Trophoblast cell (in vitro differentiated cells and primary cell): ENCODE measurements at places on chromosomes 6 and 20.

DNA sequence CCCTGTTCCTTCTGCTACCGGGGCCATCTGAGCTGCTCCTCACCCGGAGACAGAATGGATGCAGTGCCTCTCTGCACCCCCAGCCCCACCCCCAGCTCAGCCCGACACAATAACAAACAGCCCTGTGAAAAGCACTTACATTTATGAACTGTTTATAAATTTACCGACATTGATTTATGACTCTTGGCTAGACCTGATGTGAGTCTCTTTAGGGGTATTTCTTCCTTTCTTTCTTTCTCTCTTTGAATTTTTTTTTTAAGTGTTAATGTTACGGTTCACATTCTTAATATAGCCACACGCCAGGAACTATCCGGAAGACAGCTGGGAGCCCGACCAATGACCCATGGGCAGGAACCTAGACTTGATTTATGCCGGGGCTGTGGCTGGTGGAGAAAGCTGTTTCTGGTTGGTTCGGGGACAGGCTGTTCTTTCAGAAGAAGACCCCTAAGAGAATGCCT lies 266.3 kb downstream of the CDC5L start:
- H3K36me3 ChIP-seq, result no peaks in the 10 kb centered on the region
- no peaks in the 10 kb centered on the region for H3K27me3 ChIP-seq
- no peak overlapping the region for H3K4me3 ChIP-seq
- DNase-seq, result no peak
- H3K4me1 ChIP-seq, result peaks cover 34% of the 10 kb centered on the region
- no peak overlapping the region for H3K27ac ChIP-seq

DNA sequence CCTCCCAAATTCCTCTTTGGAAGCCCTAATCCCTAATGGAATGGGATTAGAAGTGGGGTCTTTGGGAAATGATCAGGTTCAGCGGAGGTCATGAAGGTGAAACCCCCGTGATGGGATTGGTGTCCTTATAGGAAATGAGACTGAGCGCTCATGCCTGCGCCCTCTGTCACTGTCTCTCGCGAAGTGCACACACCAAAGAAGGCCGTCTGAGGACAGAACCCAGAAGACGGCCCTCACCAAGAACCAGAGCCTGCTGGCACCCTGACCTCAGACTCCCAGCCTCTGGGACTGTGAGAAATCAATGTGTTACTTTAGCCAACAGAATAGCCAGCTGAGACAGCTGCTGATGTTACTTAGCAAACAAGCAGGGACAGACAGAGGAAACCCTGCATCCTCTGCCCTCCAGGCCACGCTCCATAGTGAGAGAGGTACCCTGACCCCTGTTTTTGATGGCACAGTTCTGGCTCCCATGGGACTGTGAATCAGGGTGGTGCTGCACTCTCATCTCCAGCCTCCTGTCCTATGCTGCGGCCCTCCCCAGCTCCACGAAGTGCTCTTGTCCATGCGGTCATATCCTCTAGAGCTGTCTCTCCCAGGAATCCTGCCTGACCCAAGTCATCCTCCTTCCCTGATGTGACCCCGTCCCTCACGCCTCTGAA lies 369.3 kb downstream of the ZFAND3 start:
- H3K27ac ChIP-seq, result no peak overlapping the region
- no peaks in the 10 kb centered on the region for H3K27me3 ChIP-seq
- no peak overlapping the region for H3K4me3 ChIP-seq

GRCh38 chr6:38714239-38715015 lies 684 bp upstream of the DNAH8 start:
- peak; percentile 45 for DNase-seq
- no peaks in the 10 kb centered on the region for H3K27me3 ChIP-seq

- no peak overlapping the region for H3K27ac ChIP-seq
- DNase-seq, result no peak
- no peaks in the 10 kb centered on the region for H3K36me3 ChIP-seq
- H3K4me1 ChIP-seq, result peaks cover 11% of the 10 kb centered on the region
- no peaks in the 10 kb centered on the region for H3K27me3 ChIP-seq
Observed at GRCh38 chr20:62489186-62489931, 13.6 kb upstream of the GATA5 start.

- H3K4me1 ChIP-seq, result peaks cover 7% of the 10 kb centered on the region
- H3K36me3 ChIP-seq, result no peaks in the 10 kb centered on the region
- no peak for DNase-seq
Observed at GRCh38 chr6:157557559-157557958, 176.6 kb downstream of the ZDHHC14 start.

DNA sequence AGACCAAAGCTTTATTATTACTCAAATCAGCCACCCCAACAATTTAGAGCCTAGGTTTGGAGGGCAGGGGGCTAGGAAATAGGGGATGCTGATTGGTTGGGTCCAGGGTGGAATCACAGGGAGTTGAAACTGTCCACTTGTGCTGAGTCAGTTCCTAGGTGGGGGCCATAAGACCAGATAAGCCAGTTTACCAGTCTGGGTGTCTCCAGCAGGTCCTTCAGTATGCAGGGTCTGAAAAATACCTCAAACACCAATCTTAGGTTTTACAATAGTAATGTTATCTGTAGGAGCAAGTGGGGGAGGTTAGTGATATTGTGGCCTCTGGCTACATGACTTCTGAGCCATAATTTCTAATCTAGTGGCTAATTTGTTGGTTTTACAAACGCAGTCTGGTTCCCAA lies 63.2 kb downstream of the UBR2 start:
- H3K4me3 ChIP-seq, result no peak overlapping the region
- no peaks in the 10 kb centered on the region for H3K27me3 ChIP-seq
- H3K36me3 ChIP-seq, result peaks cover 11% of the 10 kb centered on the region
- DNase-seq, result no peak
- H3K4me1 ChIP-seq, result peaks cover 4% of the 10 kb centered on the region
- no peak overlapping the region for H3K27ac ChIP-seq

DNA sequence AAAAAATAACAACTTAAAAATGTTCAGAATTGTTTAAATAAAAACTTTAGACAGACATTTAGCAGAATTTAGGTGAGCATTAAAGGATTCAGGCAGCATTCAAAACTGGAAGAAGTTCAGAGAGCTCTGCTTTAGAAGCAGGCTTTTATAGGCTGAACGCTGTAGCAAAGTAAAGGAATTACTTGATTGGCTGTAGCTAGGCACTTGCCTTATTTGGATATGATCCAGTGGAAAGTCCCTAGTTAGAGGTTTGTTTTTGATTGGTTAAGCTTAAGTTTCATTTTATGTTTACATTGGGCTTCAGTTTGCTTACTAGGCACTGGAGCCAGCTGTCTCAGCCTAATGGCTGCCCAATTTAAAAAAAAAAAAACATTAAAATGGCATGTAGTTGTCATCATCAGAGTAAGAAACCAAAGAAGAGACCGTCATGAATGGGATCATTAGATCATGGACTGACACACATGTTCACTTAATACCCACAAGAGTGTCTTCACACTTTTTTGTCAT lies 65.1 kb downstream of the CBFA2T2 start:
- DNase-seq, result no peak
- no peaks in the 10 kb centered on the region for H3K4me1 ChIP-seq
- H3K4me3 ChIP-seq, result no peak overlapping the region
- H3K27me3 ChIP-seq, result no peaks in the 10 kb centered on the region

- DNase-seq, result no peak
- H3K4me1 ChIP-seq, result peaks cover 14% of the 10 kb centered on the region
- H3K36me3 ChIP-seq, result no peaks in the 10 kb centered on the region
- no peak overlapping the region for H3K4me3 ChIP-seq
Observed at GRCh38 chr6:98838975-98839374, 4.6 kb downstream of the POU3F2 start.

DNA sequence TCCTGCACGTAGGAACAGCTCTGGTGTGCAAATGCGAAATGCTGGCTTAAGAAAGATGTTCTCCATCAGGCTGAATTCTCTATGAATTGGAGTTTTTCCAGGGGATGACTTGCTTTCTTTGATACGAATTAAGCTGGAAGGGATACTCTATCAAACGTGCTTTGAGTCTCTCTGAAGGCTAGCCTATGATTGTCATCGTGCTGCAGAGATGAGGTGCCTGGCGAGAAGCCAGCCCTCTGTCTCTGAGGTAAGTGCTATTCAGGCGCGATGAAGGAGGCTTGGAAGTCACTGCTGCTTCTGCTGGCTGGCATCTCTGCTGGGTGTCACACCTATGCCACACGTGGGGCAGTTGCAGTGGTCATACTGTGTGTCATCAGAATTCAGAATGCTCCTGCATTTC lies 223.7 kb downstream of the TAF4 start:
- H3K36me3 ChIP-seq, result no peaks in the 10 kb centered on the region
- no peak for DNase-seq
- no peaks in the 10 kb centered on the region for H3K27me3 ChIP-seq
- no peaks in the 10 kb centered on the region for H3K4me1 ChIP-seq
- no peak overlapping the region for H3K4me3 ChIP-seq

DNA sequence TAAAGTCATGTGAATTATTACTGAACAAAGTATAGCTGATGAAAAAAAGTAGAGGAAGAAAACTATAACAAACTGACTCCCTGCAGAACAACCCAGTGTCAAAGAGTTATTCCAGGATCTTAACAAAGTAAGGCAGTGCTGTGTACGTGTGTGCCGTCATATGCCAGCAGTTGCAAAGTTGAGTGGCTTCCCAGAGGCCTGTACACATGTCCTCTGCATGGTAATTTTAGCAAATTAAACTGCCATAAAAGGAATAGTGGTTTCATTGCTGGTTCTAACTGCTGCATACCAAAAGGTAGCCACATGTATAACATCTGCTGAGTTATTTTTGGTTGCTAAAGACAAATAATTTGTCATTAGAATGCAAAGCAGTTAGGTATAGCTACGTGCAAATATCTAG lies 44.8 kb downstream of the RIPOR2 start:
- no peaks in the 10 kb centered on the region for H3K27me3 ChIP-seq
- no peaks in the 10 kb centered on the region for H3K36me3 ChIP-seq
- H3K4me3 ChIP-seq, result no peak overlapping the region
- no peak overlapping the region for H3K27ac ChIP-seq
- H3K4me1 ChIP-seq, result no peaks in the 10 kb centered on the region

DNA sequence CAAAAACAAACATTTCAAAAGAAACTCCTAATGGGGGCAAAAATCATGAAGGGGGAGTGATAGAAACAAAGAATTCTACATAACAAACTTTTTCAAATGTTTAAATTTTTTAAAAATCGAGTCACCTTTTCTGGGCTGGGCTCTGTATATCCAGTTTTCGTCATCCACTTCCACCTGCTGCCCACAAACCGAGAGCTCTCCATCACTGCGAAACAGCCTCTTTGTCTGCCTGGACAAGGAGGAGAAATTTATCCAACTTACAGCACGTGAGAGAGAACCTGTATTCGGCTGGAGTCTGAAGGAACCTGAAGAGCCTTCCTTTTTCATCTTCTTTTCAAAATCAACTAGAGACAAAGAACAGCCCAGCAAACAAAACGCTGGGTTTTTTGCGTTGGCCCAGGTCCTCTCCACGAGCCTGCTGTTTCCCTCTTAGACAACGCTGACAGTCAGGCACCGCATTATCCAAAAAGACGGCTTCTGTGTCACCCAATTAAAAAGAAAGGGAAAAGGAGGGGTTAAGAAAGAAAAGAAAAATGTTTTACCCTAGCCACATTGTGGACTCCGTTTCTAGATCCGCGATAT lies 72.4 kb upstream of the NHSL1 start:
- H3K4me3 ChIP-seq, result no peak overlapping the region
- no peaks in the 10 kb centered on the region for H3K27me3 ChIP-seq
- no peak overlapping the region for H3K27ac ChIP-seq
- no peak for DNase-seq

DNA sequence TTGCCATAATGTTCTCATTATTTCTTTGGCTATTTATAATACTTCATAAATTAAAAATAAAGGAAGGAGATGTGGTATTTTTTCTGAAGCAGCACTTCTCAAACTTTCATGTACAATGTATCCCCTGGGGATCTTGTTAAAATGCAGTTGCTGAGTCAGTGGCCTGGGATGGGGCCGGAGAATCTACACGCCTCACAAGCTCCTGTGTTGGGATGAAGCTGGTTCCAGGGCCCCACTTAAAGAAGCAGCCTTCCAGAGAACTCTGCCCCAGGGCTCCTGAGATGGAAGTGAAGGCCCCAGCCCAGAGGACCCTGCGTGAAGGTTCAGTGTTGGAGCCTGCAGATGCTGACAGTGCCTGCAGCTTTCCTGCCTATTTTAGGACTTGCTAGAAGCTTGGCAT lies 40.1 kb upstream of the SLC23A2 start:
- H3K27me3 ChIP-seq, result no peaks in the 10 kb centered on the region
- no peak overlapping the region for H3K4me3 ChIP-seq
- no peak for DNase-seq
- no peak overlapping the region for H3K27ac ChIP-seq

DNA sequence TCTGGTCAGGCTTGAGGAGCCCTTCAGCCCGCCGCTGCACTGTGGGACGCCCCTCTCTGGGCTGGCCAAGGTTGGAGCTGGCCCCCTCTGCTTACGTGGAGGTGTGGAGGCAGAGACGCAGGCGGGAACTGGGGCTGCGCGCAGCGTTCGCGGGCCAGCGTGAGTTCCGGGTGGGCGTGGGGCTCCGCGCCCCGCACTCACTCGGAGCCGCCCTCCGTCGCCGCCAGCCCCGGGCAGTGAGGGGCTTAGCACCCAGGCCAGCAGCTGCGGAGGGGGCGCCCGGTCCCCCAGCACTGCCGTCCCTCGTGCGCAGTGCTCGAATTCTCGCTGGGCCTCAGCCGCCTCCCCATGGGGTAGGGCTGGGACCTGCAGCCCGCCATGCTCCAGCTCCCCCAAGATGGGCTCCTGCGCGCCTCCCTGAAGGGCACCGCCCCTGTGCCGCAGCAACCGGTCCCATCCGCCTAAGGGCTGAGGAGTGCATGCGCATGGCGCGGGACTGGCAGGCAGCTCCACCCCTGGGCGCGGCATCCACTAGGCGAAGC lies 695.9 kb downstream of the EPHA7 start:
- H3K4me1 ChIP-seq, result no peaks in the 10 kb centered on the region
- no peak overlapping the region for H3K27ac ChIP-seq
- no peaks in the 10 kb centered on the region for H3K36me3 ChIP-seq
- H3K4me3 ChIP-seq, result no peak overlapping the region
- no peak for DNase-seq
